Tibial artery (tissue), 4 donors: ENCODE measurements at places on chromosomes 1 and 21.

GRCh38 chr21:43675871-43676270, 16.5 kb downstream of the RRP1B start:
- peaks cover 42% of the 10 kb centered on the region for H3K36me3 ChIP-seq
- no peak for DNase-seq
- H3K4me1 ChIP-seq = no peaks in the 10 kb centered on the region
- no peaks in the 10 kb centered on the region for H3K27me3 ChIP-seq
- H3K4me3 ChIP-seq = no peak overlapping the region

- no peak for DNase-seq
- no peaks in the 10 kb centered on the region for H3K27me3 ChIP-seq
- H3K4me1 ChIP-seq = no peaks in the 10 kb centered on the region
- H3K4me3 ChIP-seq = no peak overlapping the region
Measured at GRCh38 chr1:25757846-25758185, 42.2 kb upstream of the SELENON start.

DNA sequence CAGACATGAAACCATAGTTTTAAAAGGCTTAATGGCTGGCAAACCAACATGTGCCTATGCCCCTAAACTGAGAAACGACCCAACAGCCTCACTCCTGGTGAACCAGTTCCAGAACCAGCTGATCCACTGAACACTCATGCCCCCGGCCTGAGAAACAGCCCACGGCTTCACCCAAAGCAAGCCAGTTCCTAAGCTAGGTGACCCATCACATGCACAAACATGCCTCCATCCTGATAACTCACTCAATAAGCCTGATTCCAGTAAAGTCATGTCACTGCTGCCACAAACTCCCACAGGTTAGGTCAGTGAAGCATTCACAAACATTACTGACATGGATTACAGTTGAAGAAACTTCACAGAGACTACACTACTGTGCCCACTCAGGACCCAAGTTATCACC, 161.6 kb downstream of the USH2A start:
- H3K4me1 ChIP-seq = no peaks in the 10 kb centered on the region
- no peaks in the 10 kb centered on the region for H3K27me3 ChIP-seq
- H3K27ac ChIP-seq = no peak overlapping the region
- H3K36me3 ChIP-seq = no peaks in the 10 kb centered on the region

DNA sequence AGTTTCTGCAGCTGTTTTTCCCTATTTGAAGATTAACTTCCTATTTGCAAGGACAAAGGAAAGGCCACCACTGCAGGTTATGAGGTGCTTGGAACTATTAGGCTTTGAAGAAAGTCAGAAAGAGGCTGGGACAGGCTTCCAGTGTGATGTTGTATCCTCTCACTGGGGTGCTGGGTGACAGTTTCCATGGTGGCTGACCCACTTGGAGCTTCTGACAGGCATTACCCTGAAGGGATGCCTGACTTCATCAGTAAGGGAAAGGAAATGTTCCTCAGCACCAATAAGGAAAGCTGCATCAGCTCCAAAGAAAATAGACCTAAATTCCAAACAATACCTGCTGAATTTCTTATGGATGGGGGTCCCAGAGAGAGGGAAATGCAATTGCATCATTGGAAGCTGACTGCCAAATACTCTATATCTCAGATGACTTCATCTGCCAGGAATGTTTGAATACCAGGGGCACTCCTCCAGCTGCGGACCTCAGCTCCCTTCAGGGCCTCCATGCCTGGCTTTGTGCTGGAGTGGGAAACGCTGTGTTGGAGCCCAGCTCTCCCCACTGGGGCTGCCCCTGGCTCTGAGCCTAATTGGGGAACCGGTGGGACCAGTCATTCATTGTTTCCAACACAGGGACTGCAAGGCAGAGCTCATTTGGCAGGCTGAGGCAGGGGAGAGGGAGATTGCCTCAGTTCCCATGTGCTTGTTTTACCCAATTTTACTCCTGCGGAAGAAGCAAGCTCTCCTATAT, 76.6 kb downstream of the RGL1 start:
- peaks cover 14% of the 10 kb centered on the region for H3K36me3 ChIP-seq
- H3K27ac ChIP-seq = no peak overlapping the region
- DNase-seq = no peak
- H3K4me1 ChIP-seq = peaks cover 28% of the 10 kb centered on the region

GRCh38 chr1:10691740-10692125, 104.7 kb downstream of the CASZ1 start:
- peak overlapping the region; percentile 26 for H3K27ac ChIP-seq
- peak overlapping the region; percentile 93 for H3K4me3 ChIP-seq
- H3K36me3 ChIP-seq = no peaks in the 10 kb centered on the region
- peaks cover 60% of the 10 kb centered on the region for H3K4me1 ChIP-seq
- DNase-seq = peak; percentile 79
- H3K27me3 ChIP-seq = no peaks in the 10 kb centered on the region

DNA sequence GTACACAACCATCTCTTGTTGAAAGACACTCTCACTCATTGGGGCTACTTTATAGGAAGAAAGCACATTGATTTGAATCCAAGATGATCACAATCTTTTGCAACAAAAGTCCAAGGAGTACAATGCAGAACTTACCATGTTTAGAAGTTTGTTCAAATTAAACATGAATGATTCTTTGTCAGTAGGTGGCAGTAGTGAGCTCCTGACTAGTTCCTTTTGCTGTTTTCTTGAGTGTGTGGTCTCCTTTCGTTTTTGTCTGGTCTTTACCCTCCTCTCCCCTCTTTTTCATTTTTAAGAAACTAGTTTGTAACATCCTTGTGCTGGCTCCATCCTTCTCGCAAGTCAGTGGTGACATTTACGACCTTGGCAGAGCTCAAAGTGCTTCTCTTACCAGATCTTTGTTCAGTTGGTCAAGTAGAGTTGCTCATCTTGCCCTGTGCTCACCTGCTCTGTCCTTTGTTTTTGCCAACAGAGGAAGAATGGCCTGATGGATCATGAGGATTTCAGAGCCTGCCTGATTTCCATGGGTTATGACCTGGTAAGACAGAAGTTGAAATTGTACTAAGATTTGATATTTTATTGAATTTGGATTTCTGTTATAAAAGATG, 35.7 kb upstream of the MTR start:
- peaks cover 33% of the 10 kb centered on the region for H3K36me3 ChIP-seq
- no peak overlapping the region for H3K27ac ChIP-seq

GRCh38 chr1:101769520-101769919, 227.2 kb downstream of the OLFM3 start:
- H3K36me3 ChIP-seq = no peaks in the 10 kb centered on the region
- no peak overlapping the region for H3K4me3 ChIP-seq
- no peaks in the 10 kb centered on the region for H3K27me3 ChIP-seq
- H3K27ac ChIP-seq = no peak overlapping the region
- H3K4me1 ChIP-seq = no peaks in the 10 kb centered on the region

DNA sequence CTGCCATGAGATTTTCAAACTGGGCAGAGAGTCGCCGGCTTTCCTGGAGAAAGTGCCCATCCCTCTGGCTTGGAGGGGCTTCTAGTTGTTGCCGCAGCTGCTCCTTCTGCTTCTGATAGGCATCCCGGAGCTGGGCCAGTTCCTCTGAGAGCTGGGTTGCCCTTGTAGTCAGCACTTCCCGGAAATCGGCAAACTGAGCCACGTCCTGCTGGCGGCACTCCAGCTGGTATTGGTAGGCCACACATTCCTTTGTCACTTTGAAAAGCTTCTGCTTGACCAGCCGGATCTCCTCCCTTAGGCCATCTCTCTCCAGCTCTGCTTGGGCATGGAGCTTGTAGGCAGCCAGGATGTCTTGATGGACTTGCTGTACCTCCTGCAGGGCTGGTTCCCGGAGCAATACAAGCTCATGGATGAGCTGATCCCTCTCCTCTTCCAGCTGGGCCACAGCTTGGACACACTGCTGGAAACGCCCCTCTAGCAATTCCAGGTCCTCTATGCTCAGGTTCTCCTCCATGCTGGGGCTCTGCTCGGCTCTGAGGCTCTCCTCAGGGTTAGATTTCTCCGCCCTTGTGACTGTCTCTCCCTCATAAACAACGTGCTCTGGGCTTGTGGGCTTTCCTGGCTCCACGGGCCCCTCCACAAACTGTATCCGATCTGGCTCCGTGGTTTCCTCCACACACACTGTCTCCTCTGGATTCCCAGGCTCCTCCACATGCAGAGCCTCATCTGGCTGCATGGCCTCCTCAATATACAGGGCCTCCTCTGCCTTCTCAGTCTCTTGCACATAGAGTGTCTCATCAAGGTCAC, 7.3 kb downstream of the SYNC start:
- H3K27me3 ChIP-seq = no peaks in the 10 kb centered on the region
- H3K4me1 ChIP-seq = peaks cover 27% of the 10 kb centered on the region

- H3K4me3 ChIP-seq = no peak overlapping the region
- no peak for DNase-seq
- H3K36me3 ChIP-seq = no peaks in the 10 kb centered on the region
- H3K27me3 ChIP-seq = no peaks in the 10 kb centered on the region
- peaks cover 28% of the 10 kb centered on the region for H3K4me1 ChIP-seq
Measured at GRCh38 chr1:47998396-47998990, 1.3 kb upstream of the TRABD2B start.

DNA sequence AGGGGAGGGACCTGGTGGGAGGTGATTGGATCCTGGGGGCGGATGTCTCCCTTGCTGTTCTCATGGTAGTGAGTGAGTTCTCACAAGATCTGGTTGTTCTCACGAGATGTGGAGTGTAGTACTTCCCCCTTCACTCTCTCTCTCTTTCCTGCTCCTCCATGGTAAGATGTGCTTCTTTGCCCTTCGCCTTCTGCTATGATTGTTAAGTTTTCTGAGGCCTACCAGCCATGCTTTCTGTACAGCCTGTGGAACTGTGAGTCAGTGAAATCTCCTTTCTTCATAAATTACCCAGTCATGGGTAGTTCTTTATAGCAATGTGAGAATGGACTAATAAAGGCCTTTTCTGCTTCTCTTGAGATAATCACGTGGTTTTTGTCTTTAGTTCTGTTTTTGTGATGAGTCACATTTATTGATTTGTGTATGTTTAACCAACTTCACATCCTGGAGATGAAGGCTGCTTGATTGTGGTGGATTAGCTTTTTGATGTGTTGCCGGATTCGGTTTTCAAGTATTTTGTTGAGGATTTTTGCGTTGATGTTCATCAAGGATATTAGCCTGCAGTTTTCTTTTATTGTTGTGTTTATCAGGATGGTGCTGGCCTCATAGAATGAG, 45.5 kb downstream of the RABGAP1L start:
- H3K27me3 ChIP-seq = no peaks in the 10 kb centered on the region
- no peak overlapping the region for H3K27ac ChIP-seq
- H3K4me3 ChIP-seq = no peak overlapping the region
- H3K4me1 ChIP-seq = no peaks in the 10 kb centered on the region
- H3K36me3 ChIP-seq = no peaks in the 10 kb centered on the region

GRCh38 chr1:200099040-200099439, 71.5 kb downstream of the NR5A2 start:
- no peak overlapping the region for H3K4me3 ChIP-seq
- H3K36me3 ChIP-seq = no peaks in the 10 kb centered on the region
- DNase-seq = no peak
- no peaks in the 10 kb centered on the region for H3K27me3 ChIP-seq
- no peak overlapping the region for H3K27ac ChIP-seq
